Spinal cord (tissue), 10 donors: ENCODE measurements at places on chromosomes 12 and 14. TPM values are rescaled to one million over a fixed set of nuclear protein-coding genes. Genes with fewer than 3 reads are reported as not detected.

The MCRS1 gene
- 75.3 TPM for polyA plus RNA-seq

The AQP2 gene
- polyA plus RNA-seq = 0.47 TPM

The BMAL2 gene
- polyA plus RNA-seq = 18.1 TPM

The KRT82 gene
- not detected for polyA plus RNA-seq

The ESPL1 gene
- 6.0 TPM for polyA plus RNA-seq

The NKX2-1 gene
- polyA plus RNA-seq = not detected

The B3GNT4 gene
- 4.5 TPM for polyA plus RNA-seq

The FOXA1 gene
- 2.3 TPM for polyA plus RNA-seq

DNA sequence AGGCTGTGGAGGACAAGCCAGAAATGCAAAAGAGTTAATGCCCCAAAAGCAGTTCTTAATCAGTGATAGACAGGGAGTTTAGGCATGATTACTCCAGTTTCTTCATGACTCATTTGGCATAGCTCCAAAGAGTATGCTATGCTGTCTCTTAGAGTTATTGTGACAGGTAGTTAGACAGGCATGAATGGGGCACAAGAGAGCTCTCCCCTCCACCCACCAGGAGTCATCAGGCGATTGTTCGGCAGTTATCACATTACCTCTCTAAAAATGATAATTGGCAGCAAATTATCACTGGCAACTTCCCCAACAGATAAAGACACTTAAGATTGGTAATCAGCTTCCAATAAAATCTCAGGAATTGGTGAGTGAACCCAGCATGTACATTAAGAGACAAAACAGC, 320.1 kb downstream of the DAD1 start:
- no peaks in the 10 kb centered on the region for H3K27me3 ChIP-seq
- no peak for DNase-seq
- H3K36me3 ChIP-seq = no peaks in the 10 kb centered on the region
- H3K4me3 ChIP-seq = no peak overlapping the region

DNA sequence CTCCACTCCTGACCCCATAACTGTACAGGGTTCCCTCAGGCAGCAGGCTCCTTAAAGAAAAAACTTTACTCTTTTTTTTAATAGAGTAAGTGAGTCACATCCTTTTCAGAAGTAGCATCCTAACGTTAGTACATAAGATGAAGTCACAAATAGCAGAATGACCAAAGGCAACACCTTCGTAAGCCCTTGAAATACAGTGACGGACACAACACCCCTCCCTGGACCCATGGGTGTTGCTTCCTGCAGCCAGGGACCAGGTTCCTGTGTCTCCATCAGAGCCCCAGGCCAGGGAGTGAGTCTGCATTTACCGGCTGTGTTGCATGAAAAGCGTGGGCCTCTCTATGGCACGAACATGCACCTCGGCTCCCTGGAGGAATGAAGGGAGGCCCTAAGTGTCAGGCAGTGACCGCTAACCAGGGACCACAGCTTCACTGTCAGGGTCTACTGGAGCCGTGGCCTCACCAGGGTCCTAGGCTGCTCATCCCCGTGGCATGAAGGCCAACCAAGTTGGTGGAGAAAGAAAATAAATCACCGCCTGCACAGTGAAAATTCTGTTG, 340.0 kb upstream of the SFSWAP start:
- H3K27me3 ChIP-seq = no peaks in the 10 kb centered on the region
- H3K4me3 ChIP-seq = no peak overlapping the region
- H3K27ac ChIP-seq = no peak overlapping the region
- DNase-seq = no peak
- H3K4me1 ChIP-seq = peaks cover 48% of the 10 kb centered on the region

DNA sequence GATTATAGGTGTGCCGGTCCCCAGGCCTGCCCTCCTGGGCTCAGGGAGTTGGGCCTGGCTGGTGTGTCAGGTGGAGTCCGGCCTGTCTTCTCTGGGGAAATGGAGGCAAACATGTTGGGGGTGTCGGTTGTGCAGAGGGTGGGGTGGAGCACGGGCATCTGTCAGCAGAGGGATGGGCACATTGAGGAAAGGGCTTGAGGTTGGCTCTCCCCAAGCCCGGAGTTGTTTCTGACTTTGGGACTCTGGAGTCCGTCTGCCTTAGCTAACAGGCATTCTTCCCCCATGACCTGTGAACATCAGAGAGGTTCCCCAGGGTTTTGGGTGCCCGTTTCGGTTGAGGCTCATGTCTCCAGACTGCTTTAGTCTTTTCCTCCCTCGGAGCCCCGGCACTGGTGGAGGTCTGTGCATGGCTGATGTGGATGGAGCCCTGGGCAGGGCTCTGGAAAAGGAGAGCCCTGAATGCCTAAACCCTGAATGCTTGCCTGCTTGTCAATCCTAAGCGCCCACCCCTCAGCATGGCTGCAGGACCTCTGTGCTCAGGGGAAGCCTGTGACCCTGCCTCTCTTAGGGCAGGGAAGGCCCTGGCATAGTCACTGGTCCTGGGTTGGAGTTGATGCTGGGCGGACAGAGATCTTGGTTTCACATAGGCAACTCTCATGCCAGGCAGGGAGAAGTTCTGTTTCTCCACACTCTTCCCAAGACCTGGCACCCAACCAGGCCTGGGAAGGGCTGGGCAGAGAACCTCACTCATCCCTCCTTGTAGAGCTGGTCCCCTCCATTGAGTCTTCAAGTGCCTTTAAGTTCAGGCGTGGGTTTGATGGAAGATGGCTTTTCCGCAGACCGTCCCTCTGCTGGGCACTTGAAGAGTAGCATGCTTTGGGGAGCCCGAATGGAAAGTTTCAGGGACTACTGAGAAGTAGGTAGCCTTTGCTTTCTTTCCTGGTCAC, 12.9 kb downstream of the NYNRIN start:
- H3K27ac ChIP-seq = no peak overlapping the region
- peak; percentile 64 for DNase-seq
- no peaks in the 10 kb centered on the region for H3K27me3 ChIP-seq
- H3K4me3 ChIP-seq = no peak overlapping the region
- H3K4me1 ChIP-seq = peaks cover 27% of the 10 kb centered on the region

- DNase-seq = no peak
- H3K27ac ChIP-seq = peak overlapping the region; percentile 93
- H3K4me3 ChIP-seq = no peak overlapping the region
These were observed 6.3 kb downstream of the MSI1 start for GRCh38 chr12:120362516-120363273.

DNA sequence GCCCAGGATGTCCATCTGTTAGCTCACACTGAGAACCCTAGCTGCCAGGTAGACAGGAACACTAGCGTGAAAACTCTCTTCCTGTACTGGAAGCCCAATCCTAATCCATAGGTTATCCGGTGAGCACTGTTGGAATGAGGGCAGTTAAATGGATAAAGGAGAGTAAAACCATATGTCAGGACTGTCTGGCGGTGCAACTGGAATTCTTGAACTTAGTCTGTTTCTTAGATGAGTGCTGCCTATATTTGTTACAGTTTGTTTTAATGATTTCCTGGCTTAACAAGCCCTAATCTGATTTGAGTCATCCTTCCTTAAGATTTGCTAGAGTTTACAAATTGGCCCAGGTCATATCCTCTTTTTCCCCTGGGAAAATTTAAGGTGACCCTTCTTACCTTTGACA, 104.7 kb downstream of the ANO4 start:
- H3K27me3 ChIP-seq = no peaks in the 10 kb centered on the region
- H3K36me3 ChIP-seq = no peaks in the 10 kb centered on the region
- no peak for DNase-seq
- H3K4me3 ChIP-seq = no peak overlapping the region
- H3K27ac ChIP-seq = no peak overlapping the region
- H3K4me1 ChIP-seq = no peaks in the 10 kb centered on the region

DNA sequence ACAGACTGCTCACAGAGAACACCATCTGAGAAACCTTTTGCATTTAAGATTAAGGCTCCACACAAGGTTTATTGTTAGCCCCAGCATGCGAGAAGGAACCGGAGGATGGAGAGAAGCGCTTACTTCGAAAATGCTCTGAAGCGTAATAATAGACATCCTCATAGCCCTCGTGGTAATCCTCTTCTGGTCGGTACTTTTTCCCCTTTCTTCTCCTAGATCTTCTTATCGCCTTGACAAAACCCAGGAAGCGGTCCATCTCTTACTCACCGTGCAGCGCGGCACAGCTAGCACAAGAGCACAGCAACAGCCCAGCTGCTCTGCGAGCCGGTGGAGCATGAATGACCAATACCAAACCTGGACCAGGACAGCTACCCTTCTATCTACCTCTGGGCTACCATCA, 125.1 kb upstream of the GRIP1 start:
- no peaks in the 10 kb centered on the region for H3K27me3 ChIP-seq
- peak overlapping the region; percentile 14 for H3K4me3 ChIP-seq
- DNase-seq = peak; percentile 28
- no peak overlapping the region for H3K27ac ChIP-seq
- H3K36me3 ChIP-seq = no peaks in the 10 kb centered on the region

- H3K4me3 ChIP-seq = no peak overlapping the region
- no peak overlapping the region for H3K27ac ChIP-seq
- peaks cover 2% of the 10 kb centered on the region for H3K27me3 ChIP-seq
- H3K36me3 ChIP-seq = no peaks in the 10 kb centered on the region
- DNase-seq = no peak
These were observed 23.1 kb upstream of the FBXO21 start for GRCh38 chr12:117213295-117213808.

DNA sequence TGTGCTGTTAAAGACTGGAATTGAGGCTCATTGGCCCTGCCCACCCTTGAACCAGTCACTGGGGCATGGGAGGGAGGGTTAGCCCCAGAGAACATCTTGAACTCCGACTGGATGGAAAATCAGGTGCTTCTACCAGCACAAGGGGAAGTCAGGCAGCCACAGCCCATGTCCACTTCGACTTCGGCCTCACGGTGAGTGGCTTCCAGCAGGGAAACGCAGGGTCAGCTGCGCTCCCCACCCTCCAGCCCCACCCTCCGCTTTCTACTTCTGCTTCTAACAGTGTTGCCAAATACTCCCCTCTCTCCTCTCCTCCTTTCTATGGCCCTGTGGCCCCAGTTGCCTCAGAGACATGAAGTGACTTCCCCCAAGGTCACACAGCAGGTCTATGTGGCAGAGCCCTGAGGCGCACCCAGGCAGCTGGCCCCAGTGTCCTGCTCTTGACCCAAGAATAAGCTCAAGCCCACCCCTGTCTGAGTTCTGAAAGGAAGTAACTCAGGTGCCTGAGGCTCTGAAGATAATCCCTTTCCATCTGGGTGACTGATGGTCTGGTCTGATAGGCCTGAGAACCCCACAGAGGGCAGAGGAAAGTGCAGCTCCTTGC, 11.9 kb upstream of the SH2B3 start:
- DNase-seq = no peak
- no peak overlapping the region for H3K27ac ChIP-seq
- no peak overlapping the region for H3K4me3 ChIP-seq
- peaks cover 6% of the 10 kb centered on the region for H3K4me1 ChIP-seq
- no peaks in the 10 kb centered on the region for H3K36me3 ChIP-seq

DNA sequence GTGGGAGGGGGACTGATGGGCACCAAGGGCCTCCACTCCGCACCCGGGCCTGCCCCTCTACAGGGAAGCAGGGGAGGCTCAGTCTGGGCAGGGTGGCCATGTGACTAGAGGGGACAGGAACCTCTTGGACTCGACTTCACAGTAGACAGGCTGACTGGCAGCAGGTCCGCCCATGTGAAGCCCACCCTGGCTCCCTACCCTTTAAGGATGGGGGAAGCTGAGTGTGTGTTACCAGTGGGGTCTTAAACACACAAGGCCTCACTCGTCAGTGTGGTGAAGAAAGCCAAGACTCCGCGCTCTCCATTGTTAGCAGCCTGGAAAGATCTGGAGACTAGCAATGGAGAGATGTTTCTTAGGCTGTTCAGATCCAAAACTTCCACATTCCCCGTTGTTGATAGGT, 52.4 kb downstream of the ANAPC7 start:
- no peak overlapping the region for H3K4me3 ChIP-seq
- H3K4me1 ChIP-seq = peaks cover 12% of the 10 kb centered on the region
- peaks cover 38% of the 10 kb centered on the region for H3K36me3 ChIP-seq
- H3K27me3 ChIP-seq = no peaks in the 10 kb centered on the region

- H3K27me3 ChIP-seq = no peaks in the 10 kb centered on the region
- H3K4me1 ChIP-seq = no peaks in the 10 kb centered on the region
- no peak overlapping the region for H3K27ac ChIP-seq
- H3K4me3 ChIP-seq = no peak overlapping the region
- H3K36me3 ChIP-seq = no peaks in the 10 kb centered on the region
These were observed 69.3 kb downstream of the RIN3 start for GRCh38 chr14:92582706-92583452.

GRCh38 chr14:104318558-104319490, 180.4 kb downstream of the KIF26A start:
- H3K4me1 ChIP-seq = peaks cover 56% of the 10 kb centered on the region
- no peaks in the 10 kb centered on the region for H3K36me3 ChIP-seq
- H3K27ac ChIP-seq = no peak overlapping the region
- no peak for DNase-seq

- H3K4me1 ChIP-seq = no peaks in the 10 kb centered on the region
- H3K36me3 ChIP-seq = no peaks in the 10 kb centered on the region
- no peak for DNase-seq
- no peak overlapping the region for H3K27ac ChIP-seq
These were observed 167.5 kb downstream of the MDGA2 start for GRCh38 chr14:47507861-47508260.

DNA sequence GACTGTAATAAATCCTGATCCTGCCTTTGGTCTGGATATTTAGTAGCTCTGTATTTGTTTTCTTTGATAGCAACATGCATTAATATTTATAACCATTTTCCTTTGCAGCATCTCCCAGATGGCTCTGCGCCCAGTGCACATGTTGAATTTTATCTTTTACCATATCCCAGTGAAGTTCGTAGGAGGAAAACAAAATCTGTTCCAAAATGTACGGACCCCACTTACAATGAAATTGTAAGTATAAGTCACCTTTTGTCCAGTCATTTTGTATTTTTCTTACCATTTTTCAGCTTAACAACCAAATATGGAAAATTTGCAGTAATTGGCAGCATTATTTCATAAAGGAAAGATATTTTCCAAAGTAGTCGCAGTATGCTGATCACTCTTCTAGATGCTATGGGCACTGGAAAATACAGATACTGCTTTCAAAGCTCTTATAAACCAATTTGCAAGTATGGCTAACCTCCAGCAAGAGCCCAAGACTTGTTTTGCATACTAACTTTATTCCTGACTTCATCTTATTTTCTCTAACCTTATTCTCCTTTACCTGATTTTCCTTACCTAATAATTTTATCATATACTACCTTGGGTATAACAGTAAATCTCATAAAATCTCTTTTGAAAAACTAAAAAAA, 97.4 kb downstream of the PLCZ1 start:
- no peak overlapping the region for H3K4me3 ChIP-seq
- H3K27ac ChIP-seq = no peak overlapping the region
- no peaks in the 10 kb centered on the region for H3K27me3 ChIP-seq
- DNase-seq = peak; percentile 12
- H3K4me1 ChIP-seq = no peaks in the 10 kb centered on the region
